ENCODE measurements at places on chromosomes 1 and 21.

DNA sequence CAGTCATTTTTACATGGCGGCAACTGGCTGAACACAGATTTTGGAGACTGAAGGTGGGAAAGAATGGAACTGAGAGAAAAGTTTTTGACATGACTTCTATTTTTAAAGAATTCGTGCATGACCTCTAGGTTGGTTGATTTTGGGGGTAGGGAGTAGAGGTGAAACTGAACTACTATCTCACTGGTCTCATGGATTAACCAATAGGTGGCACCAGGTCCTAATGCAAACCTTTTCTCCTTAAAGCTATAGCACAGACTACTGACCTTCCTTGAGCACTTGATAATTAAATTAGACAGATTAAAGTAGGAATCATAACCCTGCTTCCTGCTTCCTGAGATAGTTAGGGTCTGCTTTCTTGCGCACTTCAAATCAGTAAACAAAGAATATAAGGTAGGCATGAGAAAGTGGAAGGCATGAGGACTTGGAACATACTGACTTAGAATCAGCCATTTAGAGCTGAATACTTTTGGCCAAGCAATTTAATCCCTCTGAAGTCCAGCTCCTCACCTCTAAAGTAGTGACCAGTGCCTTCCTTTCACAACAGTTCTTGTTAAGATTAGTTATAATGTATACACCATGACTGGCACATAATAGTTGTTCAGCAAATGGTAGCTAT is 206.0 kb downstream of the CENPF start:
- DNase-seq, result no peak

DNA sequence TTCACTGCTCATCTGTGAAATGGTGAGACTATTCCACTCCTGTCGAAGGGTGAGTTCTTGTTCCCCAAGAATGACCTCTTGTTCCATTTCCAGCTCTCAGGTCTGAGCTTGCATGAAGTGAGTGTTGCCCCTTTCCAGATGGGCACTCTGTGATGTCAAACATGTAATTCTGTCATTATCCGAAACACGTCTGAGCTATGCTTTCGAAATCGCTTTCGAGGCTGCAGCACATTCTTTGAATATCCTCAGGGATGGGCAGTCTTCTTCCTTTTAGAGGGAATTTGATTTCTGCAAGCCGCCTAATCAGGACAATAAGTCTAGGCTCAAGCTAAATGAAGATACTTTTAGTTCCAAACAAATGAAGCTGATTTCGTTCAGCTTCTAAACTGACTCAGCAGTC is 15.1 kb downstream of the NFASC start:
- DNase-seq, result no peak

- no peak for DNase-seq
Measured at GRCh38 chr21:36207577-36208320, 51.1 kb downstream of the DOP1B start.

GRCh38 chr1:31405578-31406245 is 7.3 kb upstream of the SERINC2 start:
- DNase-seq, result no peak

- no peak for DNase-seq
Measured at GRCh38 chr21:25809013-25809412, 74.2 kb downstream of the GABPA start.

- DNase-seq, result no peak
Measured at GRCh38 chr1:218164930-218165700, 120.0 kb upstream of the RRP15 start.

DNA sequence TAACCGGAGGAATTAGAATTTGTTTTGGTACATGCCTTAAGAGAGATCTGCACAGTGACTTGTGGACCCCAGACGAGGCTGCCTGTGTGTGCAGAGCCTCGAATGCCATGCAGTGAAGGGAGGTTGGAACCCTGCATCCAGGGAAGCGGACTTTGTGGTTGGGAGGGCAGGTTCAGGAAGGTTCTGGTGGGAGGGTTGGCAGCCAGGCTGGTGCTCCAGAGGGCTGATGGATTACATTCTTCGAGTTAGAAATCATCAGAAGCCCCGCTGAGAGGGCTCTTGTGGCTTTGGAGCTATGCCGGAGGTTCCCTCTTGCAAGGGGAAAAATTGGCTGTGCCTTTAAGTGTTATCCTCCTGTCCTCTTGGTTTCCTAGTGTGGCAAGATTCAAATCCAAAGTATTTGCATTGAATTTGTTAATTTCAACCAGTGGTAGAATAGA is 21.1 kb downstream of the ROR1 start:
- DNase-seq, result no peak

DNA sequence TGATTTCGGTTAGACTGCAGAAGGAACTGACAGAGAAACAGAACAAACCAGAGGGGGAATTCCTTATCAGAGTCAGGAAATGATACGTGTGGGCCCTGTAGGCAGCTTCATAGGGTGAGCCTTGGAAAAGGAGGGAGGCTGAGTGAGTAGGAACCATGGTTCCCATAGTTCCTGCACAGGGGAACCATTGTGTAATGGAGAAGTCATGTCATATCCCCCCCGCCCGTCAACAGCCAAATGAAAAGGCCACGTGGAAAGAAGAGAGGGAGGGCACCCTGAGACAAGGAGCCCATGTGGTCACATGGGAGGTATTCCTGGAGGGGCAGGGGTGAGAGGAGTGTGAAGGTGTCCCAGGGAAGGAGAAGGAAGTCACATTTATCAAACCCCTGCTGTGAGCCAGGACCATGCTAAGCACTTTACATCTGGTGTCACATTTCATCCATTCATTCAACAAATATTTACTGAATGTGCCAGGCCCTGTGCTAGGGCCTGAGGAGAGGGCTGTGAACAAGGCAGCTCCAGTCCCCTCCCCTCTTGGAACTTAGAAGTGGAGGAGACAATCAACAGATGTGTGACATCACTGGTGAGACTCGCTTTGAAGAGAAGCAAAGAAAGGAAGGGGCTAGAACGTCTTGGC is 15.7 kb upstream of the FGR start:
- no peak for DNase-seq

GRCh38 chr1:105102371-105102770 is 1352.7 kb downstream of the AMY1C start:
- DNase-seq, result no peak

DNA sequence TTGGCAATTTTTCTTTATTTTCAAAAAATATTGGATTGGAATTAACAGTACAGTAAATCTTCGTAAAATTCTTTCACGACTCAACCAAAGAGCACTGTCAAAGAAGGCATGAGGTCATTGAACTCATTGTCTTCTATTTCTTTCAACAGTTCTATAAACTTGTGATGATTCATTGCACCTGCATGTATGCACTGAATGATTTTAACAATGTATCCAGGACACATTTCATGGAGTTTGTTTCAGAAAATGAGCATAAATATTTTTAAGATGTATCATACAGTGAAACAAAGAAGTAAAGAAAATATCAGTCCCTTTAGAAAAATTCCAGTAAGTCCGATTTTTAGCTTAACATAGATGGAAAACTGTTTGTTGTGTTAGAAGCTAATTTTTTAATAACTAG is 33.6 kb upstream of the CD34 start:
- DNase-seq, result no peak

GRCh38 chr1:180198196-180198595 is 31.9 kb upstream of the LHX4 start:
- DNase-seq, result no peak

DNA sequence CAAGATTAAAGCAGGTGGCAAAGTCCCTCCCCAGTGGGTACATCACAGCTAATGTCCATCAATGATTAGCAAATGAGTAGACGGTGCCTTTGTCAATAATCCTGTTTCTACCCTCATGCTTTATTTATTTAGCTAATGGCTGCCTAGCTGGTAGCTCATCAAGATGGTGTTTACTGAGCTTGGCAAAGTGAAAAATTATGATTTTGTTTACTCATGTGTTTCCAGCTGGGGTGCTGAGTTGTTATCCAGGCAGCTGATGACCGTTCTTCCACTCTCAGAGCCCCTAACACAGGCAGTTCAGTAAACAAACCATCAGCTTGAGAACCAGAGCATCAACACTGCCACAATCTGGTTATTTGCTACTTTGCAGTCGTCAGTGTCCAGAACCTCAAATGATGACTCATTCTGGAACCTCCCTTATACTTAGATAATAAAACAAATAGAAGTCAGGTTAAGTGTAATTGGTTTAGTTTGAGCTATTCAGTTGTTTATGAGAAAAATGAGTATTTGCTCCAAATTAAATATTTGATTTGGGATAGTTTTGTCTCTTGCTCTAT is 163.9 kb downstream of the ST6GALNAC5 start:
- no peak for DNase-seq

GRCh38 chr1:167633258-167633944 is 3.4 kb downstream of the RCSD1 start:
- no peak for DNase-seq

- DNase-seq, result no peak
Measured at GRCh38 chr1:52460694-52461093, 56.3 kb downstream of the PRPF38A start.

- no peak for DNase-seq
Measured at GRCh38 chr1:90475631-90476030, 241.5 kb downstream of the BARHL2 start.

All from activated T-cell treated with anti-CD3 and anti-CD28 coated beads, Interleukin-2, amount 50 U/mL, for 4 hours (primary cell).